ACHN (cell line): ENCODE measurements at places on chromosomes 5 and 9.

DNA sequence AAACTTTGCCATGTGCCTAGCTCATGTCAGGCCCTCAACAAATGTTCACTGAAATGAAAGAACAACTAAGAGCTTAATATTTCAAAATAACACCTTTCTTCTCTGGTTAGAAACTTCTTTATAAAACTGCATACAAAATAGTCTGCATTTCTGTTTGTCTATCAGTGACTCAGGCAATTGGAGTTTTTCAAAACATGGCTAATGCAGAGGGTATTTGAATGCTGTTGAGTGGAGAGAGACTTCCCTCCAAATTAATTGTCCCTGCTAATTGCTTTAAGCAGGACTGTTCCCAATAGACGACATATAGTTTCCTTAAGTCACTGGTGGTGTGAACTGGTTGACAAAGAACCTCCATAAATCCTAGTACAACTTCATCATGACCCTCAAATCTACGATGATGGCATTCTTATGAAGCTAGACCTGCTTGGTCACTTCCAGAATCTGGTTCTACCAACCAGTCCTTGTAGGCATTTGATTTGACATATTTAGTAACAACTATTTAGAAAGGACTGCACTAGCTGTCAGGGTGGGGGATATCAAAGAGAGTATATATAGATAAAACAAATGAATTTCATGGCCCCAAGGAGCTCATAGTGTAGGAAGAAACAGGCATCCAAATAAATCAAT is 84.5 kb downstream of the PRLR start:
- DNase-seq: no peak

DNA sequence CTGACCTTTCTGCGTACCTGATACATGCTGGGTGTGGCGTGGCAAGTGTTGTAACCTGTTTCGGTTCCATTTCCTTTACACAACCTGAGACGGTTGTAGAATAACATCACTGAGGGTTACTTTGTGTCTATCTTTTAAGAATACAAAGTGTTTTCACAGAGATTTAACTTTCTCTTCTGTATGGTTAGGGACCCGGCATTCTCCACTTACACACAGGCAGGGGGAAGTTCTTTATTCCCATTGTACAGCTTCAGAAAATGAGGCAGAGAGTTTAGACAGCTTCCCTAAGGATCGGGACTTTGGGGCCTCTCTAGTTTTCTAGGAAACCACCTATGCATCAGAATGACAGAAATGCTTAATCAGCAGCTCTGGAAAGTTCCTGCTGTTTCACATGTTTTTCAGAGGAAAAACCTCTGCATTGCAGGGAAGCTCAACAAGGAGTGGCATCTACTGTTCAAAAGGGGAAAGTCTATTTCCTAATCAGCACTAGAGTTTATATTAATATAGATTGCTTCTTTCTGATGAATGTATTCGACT is 41.3 kb downstream of the CAST start:
- no peak for DNase-seq

- no peak for DNase-seq
Measured at GRCh38 chr9:137723783-137724445, 105.1 kb downstream of the EHMT1 start.

GRCh38 chr9:127022913-127023660 is 99.3 kb downstream of the ANGPTL2 start:
- no peak for DNase-seq

DNA sequence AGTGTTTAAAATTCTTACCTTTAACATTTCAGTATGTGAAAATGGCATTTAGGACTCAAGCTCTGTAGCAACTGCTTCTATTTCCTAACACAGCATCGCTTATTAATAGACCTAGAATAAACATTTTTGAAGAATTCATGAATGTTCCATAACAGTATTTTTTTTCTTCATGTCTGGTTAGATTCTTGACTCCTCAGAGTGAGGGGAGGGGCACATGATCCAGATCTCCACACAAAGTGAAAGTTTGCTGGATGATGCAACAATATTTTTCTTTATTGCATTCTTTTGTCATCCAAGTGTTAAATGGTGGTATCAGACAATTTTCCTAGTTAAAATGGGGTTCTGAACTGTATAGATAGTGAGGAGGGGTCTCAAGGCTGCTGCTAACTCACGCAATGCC is 130.8 kb upstream of the MAN2A1 start:
- no peak for DNase-seq

DNA sequence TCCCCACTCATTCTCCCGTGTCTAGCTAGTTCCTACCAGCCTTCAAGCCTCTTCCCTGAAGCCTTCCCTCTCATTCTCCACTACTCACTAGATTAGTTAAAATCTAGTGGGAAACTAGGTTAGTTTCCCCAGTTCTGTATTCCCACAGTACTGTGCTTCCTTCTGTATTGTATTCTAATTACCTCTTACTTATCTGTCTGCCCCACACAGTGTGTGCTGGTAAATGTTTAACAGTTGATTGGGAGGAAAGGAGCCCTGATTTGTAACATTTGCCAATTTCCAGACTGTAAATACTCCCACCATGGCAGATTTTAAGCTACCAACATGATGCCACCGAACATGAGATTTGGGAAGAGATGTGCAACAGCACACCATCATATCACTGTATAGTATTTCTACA is 8.3 kb downstream of the KLHL3 start:
- DNase-seq: no peak

DNA sequence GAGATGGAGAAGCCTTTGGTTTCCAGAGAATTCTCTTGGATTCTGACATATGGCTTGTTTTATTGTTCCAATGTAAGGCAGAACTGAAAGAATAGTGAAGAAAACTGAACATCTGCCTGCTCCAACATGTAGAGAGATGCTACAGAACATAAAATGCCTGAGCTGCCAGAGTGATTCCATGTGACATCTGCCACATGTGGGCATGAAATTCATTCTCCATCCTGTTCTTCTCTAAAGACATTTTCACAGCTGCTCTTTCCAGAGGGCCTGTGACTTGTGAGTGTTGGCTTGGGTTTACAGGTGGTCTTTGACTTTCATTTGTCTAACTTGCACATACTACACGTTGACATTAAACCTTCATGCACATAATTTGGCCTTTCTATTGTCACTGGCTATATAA is 33.7 kb upstream of the TXN start:
- no peak for DNase-seq

DNA sequence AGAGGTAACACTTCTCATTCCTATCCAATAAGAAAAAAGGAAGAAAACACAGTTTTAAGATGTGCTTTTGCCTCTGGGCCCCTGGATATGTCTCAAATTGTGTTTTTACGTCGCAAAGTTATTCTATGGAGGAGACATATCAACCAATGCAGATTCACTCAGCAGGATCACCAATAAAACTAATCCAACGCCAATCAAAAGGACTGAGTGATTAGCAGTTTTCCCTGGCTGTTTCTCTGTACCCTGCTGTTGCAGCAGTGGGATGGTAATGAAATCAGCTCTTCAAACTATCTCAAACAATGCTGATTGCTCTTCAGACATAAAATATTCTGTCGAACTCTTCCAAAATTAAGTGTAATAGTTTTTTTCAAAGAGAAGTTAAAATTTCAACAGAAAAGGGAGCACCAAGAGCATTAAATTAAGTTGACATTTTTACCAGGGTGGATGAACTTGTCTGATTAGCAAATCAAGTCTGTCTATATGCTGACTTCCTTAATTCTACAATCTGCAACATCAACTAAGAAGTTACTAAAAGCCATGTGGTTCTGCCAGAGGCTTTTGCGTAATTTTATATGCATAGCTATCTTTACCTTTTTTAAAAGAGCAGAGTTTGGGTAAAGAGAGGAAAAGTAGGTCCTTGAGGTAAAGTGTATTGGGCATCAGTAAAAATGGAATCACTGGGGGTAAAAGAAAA is 9.7 kb upstream of the HK3 start:
- no peak for DNase-seq

DNA sequence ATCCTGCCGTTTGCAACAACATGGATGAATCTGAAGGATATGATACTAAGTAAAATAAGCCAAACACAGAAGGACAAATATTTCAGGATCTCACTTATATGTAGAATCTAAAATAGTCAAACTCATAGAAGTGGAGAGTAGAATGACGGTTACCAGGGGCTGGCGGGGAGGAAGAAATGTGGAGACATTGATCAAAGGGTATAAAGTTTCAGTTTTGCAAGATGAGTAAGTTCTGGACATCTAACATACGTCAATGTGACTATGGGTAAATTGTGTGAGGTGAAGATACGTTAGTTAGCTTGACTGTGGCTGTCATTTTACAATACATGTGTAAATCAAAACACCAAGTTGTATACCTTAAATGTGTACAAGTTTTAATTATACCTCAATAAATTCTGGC is 200.3 kb downstream of the SNX18 start:
- DNase-seq: no peak

DNA sequence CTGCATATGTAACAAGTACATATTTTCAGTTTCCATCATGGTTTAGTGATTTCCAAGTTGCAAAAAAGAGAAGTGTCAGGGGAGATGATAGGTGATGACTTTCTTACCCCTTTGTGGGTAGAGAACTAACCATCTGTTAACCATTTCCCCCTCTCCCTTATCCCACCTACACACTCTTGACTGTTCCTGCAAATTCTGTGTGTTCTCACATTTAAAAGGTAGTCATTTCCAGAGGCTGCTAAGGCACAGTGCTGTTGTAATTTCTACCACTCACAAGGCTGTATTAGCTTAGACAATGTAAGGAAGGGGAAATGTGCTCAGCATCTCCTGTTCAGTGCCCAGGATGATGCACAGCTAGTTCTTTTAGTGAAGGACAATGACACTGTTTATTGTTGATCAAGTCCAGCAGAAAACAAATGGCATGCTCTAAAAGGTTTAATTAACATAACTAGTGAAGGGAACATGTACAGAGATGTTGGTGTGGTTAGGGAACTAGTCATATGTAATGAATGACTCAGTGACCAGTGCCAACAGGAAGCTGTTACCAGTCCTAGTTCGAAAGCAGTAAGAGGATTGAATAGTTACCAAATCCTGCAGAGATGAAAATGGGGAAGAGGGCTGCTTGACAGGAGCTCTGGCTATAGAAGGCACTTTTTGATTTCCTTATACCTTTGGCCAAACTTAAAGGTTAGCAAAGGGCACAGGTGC is 165.1 kb downstream of the PLK2 start:
- peak; percentile 19 for DNase-seq
